ENCODE measurements at places on chromosomes 1 and 21.

- DNase-seq, result no peak
Measured at GRCh38 chr1:26986658-26987057, 6.8 kb upstream of the TRNP1 start.

DNA sequence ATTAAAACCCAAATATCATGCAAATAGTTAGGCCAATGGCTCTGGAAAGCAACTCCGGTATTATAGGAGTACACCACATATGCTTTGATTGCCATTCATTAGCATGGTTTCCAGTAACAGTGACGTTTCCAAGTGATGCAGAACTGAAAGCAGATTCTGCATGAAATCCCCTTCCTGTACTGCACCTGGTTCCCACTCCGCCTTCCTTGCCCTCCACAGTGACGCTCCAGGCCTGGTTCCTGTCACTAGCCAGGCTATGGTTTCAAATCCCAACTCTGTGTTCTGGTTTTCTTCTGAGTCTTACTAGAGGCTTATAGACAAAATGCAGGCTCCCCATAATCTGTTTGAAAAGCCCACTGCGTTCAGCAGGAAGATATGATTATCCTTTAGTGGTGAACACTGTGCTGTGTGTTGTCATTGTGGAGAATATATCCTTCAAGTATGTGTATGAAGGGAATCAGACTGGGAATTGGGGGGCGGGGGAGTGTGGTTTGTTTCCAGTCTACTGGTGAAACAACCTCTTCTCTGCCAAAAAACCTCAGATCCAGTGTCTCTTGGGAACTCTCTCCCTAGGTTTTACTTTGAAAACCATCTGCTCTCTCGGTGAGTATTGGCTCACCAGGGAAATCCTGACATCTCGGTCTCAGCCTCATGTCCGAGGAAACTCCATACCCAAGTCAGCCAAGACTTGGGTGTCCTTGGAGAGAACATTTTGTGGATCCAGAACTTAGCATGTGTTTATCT lies 78.7 kb downstream of the TYW3 start:
- DNase-seq, result no peak

GRCh38 chr1:186559601-186560116 lies 98.7 kb upstream of the PDC start:
- no peak for DNase-seq

- no peak for DNase-seq
Measured at GRCh38 chr1:204524986-204525385, 8.8 kb downstream of the MDM4 start.

DNA sequence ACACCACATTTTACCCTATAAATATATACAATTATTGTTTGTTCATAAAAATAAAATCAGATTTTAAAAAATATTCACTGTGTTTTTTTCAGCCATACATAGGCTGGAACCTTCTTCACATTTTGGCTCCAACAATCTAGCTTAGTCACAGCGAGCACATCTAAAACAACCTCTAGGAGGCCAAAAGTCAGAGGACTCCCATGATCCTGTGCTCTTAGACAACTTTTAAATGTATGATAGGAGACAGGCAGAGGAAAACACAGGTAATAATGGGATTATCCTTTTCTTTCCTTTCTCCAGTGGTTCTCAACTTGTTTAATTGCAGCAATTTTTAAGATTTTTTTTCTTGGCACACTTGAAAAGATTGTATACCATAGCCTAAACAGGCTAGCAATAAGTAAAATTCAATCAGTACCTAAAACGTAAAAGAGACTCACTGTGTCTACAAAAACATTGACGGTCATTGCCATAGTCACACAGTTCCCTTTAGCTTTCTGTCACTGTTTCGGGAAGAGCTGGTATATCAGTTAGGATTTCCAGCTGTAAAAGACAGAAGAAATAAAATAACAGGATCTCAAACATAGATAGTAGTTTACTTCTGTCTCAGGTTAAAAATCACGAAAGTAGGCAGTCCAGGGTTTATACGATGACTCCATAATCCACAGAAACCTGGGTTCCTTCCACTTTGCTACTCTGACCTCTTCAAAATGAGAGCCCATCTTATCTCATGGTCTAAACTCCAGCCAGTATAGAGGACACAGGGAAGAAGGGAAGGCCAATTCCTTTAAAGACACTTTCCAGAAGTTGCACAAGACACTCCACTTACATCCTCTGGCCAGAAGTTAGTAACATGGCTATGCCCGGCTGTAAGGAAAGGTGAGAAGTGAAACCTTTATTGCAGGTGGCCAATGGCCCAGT lies 39.2 kb upstream of the CR1L start:
- no peak for DNase-seq

- no peak for DNase-seq
Measured at GRCh38 chr1:3153902-3154795, 85.1 kb downstream of the PRDM16 start.

GRCh38 chr21:33943293-33943692 lies 27.7 kb upstream of the ATP5PO start:
- no peak for DNase-seq

GRCh38 chr1:58524353-58524945 lies 22.1 kb downstream of the OMA1 start:
- no peak for DNase-seq

GRCh38 chr1:24426744-24427544 lies 11.3 kb downstream of the NIPAL3 start:
- no peak for DNase-seq

- DNase-seq, result no peak
Measured at GRCh38 chr21:46294647-46295176, 8.6 kb downstream of the YBEY start.

GRCh38 chr1:78540048-78540447 lies 49.3 kb downstream of the PTGFR start:
- DNase-seq, result no peak

GRCh38 chr1:46581681-46582455 lies 22.2 kb downstream of the MKNK1 start:
- no peak for DNase-seq

- no peak for DNase-seq
Measured at GRCh38 chr1:212648431-212648830, 39.9 kb downstream of the ATF3 start.

DNA sequence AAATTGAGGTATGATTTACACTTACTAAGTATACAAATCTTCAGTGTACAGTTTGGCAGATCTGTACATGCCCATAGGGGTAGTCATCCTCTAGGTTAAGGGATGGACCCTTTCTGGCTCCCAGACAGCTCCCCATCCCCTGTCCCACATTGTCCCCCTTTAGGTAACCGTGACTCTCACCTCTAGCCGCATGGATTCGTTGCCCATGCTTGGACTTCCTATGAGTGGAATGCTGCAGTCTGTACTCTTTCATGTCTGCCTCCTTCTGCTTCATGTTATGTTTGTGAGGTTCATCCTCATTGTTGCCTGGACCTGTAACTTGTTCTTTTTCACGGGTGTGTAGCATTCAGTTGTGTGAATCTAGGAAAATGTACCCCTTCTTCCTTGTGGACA lies 20.3 kb downstream of the SLC37A1 start:
- DNase-seq, result no peak

DNA sequence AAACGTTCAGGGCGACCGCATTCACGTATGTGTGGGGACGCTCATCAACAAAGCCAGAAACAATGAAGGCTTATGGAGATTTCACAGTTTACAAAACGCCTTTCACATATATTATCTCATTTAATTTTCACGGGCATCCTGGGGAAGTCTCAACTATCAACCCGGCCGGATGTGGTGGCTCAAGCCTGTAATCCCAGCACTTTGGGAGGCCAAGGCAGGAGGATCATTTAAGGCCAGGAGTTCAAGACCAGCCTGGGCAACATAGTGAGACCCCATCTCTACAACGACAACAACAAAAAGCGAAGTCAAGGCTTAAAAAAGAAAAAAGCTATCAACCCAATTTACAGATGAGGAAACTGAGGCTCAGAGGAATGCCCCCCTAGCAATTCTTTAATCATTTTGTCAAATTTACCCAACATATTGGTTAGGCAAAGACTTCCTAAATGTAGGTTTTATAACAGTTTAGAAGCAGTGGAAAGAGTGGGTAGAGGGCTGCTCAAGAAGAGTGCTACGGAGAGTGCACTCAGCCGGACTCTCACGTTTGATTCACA lies 28.3 kb downstream of the SLC66A1 start:
- DNase-seq, result no peak

DNA sequence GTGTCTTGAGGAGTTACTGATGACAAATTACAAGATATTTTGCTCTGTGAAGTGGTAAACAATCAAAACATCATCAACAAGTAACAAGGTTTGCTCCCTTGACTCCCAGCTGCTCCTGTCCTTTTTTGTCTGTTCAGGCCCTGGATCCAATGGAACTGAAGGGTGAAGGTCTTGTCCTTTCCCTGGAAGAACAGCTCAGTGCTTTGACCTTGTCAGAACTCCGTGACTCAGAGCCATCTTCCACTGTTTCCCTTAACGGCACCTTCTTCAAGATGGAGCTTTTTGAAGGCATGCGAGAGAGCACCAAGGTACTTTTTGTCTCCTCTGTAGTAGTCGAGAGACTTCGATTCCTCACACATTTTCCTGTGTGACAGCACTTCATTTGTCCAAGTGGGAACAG lies 29.0 kb downstream of the TRIM45 start:
- no peak for DNase-seq

GRCh38 chr21:44288251-44289110 lies 2.8 kb downstream of the AIRE start:
- no peak for DNase-seq

- no peak for DNase-seq
Measured at GRCh38 chr1:22137004-22137720, 5.7 kb downstream of the WNT4 start.

DNA sequence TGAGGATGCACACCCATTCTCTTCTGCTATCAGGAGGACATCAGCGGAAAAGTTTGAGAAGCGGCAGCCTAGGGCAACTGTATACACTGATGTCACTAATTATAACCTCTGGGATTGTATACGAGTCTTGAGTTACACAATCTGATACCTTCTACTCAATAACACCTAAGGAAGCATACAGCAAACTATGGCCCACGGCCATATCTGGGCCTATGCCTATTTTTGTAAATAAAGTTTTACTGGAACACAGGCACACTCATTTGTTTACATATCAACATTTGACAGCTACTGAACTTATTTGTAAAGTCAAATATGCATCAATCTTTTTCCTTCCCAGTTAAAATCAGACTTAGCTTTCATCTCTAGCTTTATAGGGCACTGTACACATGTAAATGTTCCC lies 187.2 kb downstream of the ZSCAN20 start:
- DNase-seq, result no peak

DNA sequence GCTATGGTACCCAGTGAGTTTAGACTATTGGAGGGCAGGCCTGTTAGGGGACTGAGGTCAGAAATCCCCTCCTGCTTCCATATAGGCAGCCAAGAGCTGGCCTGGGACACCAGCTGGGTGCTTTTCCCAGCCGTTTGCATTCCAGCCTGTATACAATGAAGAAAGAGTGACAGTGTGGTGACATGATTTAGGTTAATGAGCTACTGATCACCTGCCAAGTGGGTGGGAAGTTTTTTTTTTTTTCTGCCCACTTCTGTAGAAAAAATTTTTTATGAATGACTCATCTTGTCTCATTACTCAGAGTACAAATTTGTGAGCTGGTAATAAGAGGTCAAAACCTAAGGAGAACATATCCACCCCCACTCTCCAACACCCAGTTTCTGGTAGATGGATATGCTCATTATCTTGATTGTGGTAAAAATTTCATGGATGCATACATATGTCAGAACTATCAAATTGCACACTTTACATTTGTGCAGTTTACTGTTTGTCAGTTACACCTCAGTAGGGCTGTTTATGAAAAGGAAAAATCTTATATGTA lies 16.4 kb upstream of the CGN start:
- DNase-seq, result no peak

- no peak for DNase-seq
Measured at GRCh38 chr1:2395245-2395644, 3.6 kb downstream of the RER1 start.

DNA sequence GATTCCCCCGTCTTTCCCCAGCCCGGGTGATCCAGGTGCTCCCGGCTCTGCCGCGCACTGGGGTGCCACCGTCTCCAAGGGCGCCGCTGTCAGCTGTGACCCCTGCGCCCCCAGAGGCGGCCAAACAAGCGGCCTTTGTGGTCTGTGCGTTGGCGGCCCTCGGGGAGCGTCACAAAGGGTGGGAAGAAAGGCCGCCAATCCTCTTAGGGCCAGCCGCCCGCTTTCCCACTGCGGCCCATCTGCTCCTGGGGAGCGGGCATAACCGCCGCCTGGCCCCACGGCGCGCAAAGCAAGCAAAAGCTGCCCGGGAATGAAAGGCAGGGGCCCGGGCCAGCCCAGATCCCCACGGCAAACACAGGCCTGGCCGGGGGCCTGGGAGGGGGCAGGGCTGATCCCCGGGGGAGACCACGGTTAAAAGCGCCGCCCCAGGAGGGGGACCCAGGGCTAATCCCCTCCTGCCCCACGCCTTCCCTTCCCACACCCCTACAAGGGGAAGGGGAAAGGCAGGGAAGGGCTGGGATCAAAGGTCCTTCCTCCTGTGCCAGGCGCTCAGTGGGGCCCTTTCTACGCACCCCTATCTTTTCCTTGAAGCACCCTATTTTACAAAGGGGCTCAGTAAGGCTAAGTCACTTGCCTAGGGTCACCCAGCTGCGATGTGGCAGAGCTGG lies 24.0 kb downstream of the C1QB start:
- no peak for DNase-seq

- no peak for DNase-seq
Measured at GRCh38 chr1:38563942-38564735, 295.4 kb downstream of the RRAGC start.

DNA sequence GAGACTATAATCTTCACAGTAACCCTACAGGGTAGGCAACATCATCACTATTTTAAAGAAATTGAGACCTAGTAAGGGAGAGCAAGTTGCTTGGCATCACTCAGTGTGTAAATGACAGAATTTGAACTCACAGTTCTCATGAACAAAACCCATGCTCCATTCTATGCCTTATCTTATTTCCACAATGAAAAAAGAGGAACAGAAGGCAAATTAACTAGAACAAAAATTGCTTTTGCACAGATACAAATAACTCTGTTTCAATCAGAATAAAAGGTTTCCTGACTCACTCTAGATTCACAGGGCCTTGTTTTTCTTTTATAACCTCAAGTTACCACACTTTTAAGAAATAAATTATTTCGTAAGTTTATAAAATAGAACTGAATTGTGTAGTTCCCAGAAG lies 90.1 kb downstream of the UCHL5 start:
- DNase-seq, result no peak

- no peak for DNase-seq
Measured at GRCh38 chr1:14263225-14263624, 335.3 kb upstream of the KAZN start.

DNA sequence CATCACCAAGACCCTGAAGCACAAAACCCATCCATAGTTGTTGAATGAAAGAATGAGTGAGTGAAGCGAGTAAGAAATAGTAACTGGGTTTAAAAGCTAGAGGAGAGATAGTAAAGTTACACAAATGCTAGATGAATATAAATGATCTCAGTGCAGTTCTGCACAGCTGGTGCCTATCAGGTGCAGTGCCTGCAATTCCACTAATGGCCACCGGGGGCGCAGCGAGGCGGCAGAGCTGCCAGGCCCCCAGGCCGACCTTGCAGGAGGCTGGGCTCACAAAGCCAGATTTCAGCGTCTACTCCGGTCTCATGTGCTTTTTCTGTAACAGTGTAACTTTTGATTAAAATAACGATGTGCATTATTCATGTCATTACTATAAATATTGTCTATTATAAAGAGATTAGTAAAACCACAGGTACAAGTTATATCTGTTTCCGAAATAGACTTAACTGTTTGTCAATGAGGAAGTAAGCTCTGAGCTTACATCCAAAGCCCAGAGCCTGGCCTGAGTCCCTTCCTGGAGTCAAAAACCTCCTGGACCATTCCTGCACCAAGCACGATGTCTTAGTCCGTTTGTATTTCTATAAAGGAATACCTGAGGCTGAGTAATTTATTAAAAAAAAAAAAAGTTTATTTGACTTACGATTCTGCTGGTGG lies 477.6 kb downstream of the NPHP4 start:
- DNase-seq, result peak; percentile 42
